ENCODE measurements at places on chromosomes 4 and X. TPM values are rescaled to one million over a fixed set of nuclear protein-coding genes. Genes with fewer than 3 reads are reported as not detected.
A peak's percentile ranks its signal among the peaks of the same experiment; 100 is the strongest.

CXXC4 gene
- polyA plus RNA-seq = 2.6 TPM

IL2RG gene
- 11.2 TPM for polyA plus RNA-seq

- DNase-seq = no peak
These were observed 328.6 kb upstream of the NR3C2 start for GRCh38 chr4:148770848-148771247.

TRPC3 gene
- 1.9 TPM for polyA plus RNA-seq

DNA sequence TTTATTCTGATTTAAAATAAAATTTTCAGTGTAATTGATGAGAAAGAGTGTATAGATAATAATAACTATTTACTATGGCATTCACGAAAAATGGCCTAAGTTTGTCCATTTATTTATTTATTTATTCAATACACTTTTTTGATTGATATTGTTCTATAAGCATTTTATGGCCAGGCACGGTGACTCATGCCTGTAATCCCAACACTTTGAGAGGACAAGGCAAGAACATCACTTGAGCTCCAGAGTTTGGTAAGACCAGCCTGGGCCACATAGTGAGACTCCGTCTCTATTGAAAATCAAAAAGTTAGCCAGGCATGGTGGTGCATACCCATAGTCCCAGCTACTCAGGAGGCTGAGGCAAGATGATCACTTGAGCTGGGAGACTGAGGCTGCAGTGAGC, 25.7 kb downstream of the GASK1B start:
- no peak for DNase-seq

DNA sequence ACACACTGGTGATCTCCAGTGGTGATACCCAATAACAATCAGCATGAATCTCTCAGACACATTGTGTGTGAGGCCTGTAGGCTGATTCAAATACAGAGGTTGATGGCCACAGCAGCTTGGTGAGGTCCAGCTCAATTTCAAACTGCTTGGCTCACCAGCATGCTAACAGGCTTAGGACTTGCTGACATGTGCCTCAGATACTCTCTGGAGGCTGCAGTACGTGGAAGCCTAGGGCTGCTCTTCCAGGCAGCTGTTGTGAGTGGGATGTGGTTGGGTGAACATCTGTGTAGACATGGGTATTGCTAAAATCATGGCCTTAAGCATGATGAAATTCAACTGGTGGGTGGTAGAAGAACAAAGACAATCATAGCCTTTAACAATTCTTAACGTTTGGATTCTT, 4.3 kb downstream of the CXCL9 start:
- no peak for DNase-seq

HDX gene
- polyA plus RNA-seq = 4.8 TPM

- no peak for DNase-seq
These were observed 221.1 kb upstream of the ITM2A start for GRCh38 chrX:79588233-79588632.

- no peak for DNase-seq
These were observed 5.0 kb upstream of the RNF175 start for GRCh38 chr4:153764601-153765368.

GRCh38 chr4:123701131-123701575, 304.6 kb downstream of the SPRY1 start:
- DNase-seq = no peak

DNA sequence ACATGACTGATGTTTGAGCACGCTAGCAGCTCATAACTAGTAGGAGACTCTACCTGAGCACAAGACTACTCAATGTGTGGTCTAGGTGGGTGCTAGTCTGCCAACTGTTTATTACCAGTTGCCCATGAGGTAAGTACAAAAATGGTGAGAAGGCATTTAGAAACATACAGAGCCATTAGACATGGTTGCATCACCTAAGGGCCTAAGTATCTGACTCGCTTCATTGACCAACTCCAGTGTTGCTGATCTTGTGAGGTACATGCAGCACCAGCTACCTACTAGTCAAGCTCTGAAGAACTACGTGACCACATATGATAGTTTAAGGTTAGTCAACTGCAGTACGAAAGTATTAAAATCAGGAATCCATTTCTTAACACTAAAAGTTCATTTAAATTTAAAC, 39.9 kb downstream of the APBB2 start:
- no peak for DNase-seq

DNA sequence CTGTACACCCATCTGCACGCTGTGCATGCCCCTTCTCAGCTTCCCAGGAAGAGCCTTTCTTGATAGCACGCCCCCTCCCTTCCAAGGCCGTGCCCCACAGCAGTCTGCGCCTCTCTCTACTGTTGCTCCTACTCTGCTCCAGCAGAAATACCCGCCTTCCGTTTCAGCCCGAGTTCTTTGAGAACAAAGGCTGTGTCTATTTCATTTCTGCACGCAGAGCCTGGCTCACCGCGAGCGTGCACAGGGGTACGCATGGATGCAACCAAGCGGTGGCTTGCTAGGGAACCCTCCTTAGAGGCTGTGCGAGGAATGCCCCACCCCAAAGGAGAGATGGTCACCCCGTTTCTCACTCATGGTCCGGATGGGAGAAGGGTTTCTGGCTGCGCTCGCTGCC, 485 bp downstream of the AADAT start:
- peak; percentile 64 for DNase-seq

GRCh38 chrX:2451501-2452316, 49.1 kb downstream of the DHRSX start:
- DNase-seq = no peak

DNA sequence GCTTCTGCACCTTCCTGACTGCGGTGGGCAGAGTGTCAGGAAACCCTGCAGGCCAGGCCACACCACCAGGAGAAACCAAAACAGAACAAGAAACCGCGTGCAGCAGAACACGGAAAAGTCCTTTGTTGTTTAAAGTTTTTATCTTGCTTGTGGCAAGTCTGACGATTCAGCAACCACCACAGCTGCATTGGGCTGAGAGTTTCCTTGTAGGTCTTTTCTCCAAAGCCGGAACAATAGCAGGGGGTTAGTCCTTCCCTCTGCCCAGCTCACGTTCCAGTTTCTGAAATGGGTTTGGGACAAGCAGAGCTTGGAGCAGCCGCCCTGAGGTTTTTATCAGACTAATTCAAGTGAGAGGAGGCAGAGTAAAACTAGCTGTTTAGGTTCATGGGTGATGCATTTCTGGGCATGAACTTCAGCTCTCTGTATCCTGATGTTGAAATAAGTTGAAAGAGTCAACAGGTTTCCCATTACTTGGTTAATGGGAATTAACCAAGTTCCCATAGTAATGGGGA, 216.9 kb downstream of the PTTG2 start:
- no peak for DNase-seq

- DNase-seq = peak; percentile 85
These were observed 35.9 kb upstream of the CXCL8 start for GRCh38 chr4:73704314-73705055.

- DNase-seq = no peak
These were observed 79.3 kb downstream of the RBPJ start for GRCh38 chr4:26400132-26400531.

- DNase-seq = peak; percentile 13
These were observed 66.2 kb upstream of the SLC7A11 start for GRCh38 chr4:138308356-138308755.

GRCh38 chr4:6332042-6332668, 62.5 kb downstream of the WFS1 start:
- DNase-seq = no peak

GRCh38 chrX:117568238-117568637, 548.4 kb downstream of the KLHL13 start:
- DNase-seq = no peak

- DNase-seq = no peak
These were observed 71.3 kb upstream of the CAMK2D start for GRCh38 chr4:113832803-113833202.

GRCh38 chrX:129574214-129574613, 34.2 kb downstream of the OCRL start:
- DNase-seq = no peak

FGA gene
- polyA plus RNA-seq = 579 TPM

- DNase-seq = no peak
These were observed 136.5 kb downstream of the PJA1 start for GRCh38 chrX:69028761-69029120.

GRCh38 chrX:19747652-19748610, 139.5 kb downstream of the SH3KBP1 start:
- DNase-seq = no peak

DNA sequence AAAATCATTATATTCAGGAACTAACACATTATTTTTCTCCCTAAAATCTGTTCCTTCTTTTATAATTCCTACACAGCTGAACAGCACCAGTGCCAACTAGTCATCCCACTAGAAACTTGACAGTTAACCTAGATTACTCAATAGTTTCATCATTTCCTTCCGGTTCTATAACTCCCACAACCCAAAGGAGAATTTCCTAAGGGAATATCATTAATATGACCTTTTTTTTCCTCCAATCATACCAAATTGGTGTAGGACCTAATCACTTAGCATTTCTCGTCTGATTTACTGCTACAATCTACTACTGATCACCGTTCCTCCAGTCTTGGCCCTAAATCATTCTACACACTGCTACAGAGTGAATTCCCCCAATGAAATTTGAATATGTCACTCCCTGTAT, 45.9 kb downstream of the WDFY3 start:
- no peak for DNase-seq

GRCh38 chr4:126777649-126778048, 855.1 kb upstream of the INTU start:
- no peak for DNase-seq

DNA sequence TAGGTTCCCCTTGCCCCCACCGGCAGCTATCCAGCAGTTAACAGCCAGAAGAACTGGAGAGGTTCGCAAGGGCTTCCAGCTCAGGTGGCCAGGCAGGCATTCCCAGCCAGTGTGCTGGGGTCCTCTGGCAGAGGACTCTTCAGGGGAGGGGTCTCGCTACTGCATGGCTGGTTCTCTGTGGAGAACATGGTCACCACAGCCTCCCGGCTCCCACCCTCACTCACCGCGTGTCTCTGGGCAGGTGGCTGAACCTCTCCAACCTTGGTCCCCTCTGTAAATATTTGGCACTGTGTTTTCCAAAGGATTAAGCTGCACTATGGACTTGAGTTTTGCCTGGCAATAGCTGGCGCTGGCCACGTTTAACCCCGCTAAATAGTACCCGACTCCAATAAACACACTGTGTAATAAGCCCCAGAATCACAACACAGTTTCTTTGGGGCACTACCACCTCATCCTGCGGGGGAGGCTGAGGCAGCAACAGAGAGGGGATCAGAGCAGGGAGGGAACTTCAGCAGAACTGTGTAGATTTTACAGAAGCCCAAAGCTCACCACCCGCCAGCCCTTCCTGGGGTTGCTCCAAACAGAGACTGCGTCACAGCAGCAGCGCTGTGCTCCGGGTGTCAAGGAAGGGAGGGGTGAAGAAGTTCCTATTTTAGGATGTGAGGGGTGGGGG, 15.2 kb downstream of the BCOR start:
- DNase-seq = no peak

DNA sequence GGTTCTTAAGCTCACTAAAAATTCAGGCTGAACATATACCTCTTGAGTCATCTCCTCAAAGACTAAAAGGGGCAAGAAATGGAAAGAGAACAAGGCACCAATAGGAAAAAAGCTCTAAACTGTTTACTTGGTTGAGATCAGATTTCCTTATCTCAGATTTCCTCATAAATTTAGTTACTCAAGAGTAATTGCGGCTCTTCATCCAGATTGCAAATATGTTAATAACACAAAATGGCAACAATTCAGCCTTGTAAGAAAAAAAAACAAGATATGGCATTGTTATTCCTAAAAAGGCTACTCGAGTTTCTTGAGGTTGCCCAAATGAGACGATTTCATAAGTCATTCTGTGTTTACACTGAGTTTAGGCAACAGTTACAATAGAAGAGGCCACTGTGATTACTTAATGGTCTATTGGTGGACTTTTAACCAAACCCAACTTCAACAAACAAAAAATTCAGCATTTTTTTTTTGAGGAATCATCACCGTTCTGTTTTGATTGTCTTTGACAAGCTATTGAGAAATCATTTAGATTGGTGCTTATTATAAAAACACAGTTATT, 97.9 kb upstream of the PDHA1 start:
- no peak for DNase-seq

CPLX1 gene
- 2.0 TPM for polyA plus RNA-seq

DNA sequence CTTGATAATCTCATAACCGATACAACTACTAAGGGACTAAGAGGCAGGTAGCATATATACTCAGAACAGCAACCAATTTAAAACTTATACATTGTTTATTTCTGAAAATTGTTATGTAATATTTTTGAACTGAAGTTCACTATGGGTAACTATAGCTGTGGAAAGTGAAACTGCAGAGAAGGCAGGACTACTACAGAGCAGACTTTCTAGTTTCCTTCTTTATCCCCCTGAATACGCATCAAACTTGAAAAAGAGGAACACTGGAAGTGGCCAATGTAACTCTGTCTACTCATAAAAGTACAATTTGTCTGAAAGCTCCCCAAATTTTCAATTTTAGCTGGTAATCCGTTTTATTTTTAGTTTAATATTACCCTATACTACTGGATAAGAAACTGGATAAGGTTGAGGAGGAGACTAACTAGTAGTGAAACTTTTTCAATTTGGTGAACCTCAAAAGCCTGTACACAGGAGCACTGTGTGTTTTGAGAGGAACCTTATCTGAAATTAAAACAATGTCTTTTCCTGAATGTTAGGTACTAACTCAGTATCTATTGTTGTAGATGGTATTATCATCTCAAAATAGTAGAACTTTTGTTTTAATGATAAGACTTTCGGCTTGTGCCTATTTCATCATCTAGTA, 225.8 kb downstream of the GABRG1 start:
- DNase-seq = no peak

- peak; percentile 52 for DNase-seq
These were observed 31.5 kb upstream of the IL21 start for GRCh38 chr4:122652379-122652778.

ASB11 gene
- not detected for polyA plus RNA-seq

All from hepatocyte (in vitro differentiated cells).